LHCN-M2 (cell line): ENCODE measurements at places on chromosomes 7 and 10. TPM values are rescaled to one million over a fixed set of nuclear protein-coding genes. Genes with fewer than 3 reads are reported as not detected.

LRRN3 gene
- total RNA-seq: 0.64 and 0.69 TPM in 2 replicates

JCAD gene
- 12.1 and 12.8 TPM in 2 replicates for total RNA-seq

DNA sequence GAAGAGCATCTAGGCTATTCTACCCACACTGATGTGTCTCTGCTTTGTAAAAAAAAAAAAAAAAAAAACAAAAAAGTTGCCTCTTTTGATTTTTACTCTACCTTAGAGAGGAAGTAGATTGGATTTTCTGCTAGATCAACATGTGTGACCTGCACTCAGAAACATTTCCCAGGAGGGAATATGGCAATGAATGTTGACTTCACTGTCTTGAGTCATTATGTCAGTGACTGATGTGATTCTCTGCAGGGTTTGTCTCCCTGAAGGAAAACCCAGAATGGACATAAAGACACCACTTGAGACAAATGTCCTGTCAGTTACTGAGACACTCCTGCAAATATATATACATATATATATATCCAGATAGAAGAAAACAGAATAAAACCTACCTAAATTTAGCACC is 370.3 kb downstream of the BMPER start:
- DNase-seq: no peak

VWDE gene
- total RNA-seq: 0.11 and 0.51 TPM in 2 replicates

- no peak for DNase-seq
Measured at GRCh38 chr7:83934118-83934734, 260.4 kb downstream of the SEMA3A start.

AGR2 gene
- total RNA-seq: not detected in 2 replicates
